ENCODE measurements at places on chromosomes 7 and 10.

GRCh38 chr7:70698219-70698832 is 433.6 kb upstream of the GALNT17 start:
- DNase-seq = no peak

- DNase-seq = no peak
Observed at GRCh38 chr10:98340261-98340939, 72.4 kb upstream of the LOXL4 start.

GRCh38 chr7:49770838-49771237 is 2.6 kb upstream of the VWC2 start:
- DNase-seq = no peak

DNA sequence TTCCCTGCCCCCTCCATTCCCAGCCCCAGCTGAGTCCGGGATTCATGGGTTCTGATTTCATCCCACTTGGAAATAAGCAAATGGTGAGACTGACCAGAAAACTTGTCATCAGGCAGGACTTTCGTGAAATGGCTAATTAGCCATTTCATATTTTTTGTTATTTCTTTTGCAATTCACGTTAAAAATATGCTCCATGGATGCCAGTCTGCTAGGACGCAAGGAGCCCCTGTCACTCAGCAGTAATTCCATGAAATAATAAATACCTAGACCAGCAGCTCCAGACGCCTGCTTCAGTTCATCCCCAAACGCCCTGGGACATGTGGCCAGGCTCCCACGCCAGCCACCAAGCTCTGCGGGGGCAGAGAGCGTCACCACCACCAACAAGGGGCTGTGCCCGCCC is 111.0 kb downstream of the TRIL start:
- no peak for DNase-seq

DNA sequence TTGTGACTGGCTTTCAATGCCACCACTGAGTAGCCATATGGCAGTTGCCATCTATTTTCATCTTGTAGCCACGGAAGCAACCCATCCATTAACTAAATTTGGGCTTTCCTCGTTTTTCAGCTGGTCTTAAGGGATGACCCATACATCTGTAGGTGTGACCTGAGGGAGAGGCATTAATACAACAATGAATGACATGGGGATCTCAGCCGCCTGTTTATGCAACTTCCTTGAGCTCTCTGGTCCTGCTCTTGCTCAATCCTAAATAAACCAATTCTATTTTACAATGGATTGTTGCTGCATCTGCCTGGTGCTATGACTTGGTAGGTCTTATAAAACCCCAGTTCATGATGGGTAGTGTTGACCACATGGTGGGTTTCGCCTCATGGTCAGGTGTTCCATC is 21.9 kb upstream of the ADAM22 start:
- no peak for DNase-seq

DNA sequence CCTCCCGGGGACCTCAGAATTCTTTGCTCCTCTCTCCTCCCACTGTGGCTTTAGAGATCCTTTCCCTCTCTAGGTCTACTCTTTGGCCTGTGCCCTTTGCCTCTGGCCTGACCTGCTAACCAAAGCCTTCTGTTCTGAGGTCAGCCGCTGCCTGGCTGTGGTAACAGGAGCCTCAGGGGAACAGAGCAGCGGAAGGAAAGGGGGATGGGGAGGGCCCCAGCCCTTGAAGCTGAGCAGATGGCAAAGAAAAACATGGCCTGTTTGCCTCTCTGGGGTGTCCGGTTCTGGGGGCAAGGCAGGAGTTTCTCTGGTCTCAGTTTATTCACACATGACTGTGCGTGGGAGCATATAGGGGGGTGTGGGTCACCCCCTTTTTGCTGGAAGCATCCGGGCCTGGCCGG is 28.2 kb downstream of the COL26A1 start:
- no peak for DNase-seq

DNA sequence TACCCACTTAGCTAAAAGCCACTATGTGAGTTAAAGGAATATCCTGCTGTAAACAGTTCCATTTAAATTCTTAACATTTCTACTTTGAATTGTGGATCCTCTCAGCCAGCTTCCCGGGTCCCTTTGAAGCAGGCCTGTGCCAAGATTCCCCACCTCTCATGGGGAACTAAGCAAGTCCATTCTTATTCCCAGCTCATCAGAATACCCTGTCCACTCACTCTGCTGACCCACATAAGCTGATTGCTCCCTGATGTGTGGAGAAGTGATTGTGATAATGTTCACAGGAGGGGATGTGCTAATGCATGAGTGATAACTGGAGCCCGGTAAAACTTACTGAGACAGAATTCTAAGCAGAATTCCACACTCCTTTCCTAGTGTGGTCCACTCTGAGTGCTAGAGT is 709.7 kb downstream of the CNTNAP2 start:
- DNase-seq = no peak

- DNase-seq = no peak
Observed at GRCh38 chr10:17758896-17759295, 6.9 kb downstream of the TMEM236 start.

Measured in stimulated activated CD4-positive, alpha-beta T cell treated with anti-CD3 and anti-CD28 coated beads, Interleukin-1b, Interleukin-23, amount 100 ng/mL, for 1 hour (primary cell).